ENCODE measurements at places on chromosomes 3 and 15.

GRCh38 chr3:51403675-51404074, 12.6 kb downstream of the RBM15B start:
- DNase-seq: no peak

- DNase-seq: no peak
Measured at GRCh38 chr3:33461097-33461496, 20.9 kb upstream of the UBP1 start.

- no peak for DNase-seq
Measured at GRCh38 chr3:194312186-194312742, 38.9 kb downstream of the CPN2 start.

GRCh38 chr3:134791992-134792391, 3.1 kb upstream of the EPHB1 start:
- DNase-seq: no peak

- no peak for DNase-seq
Measured at GRCh38 chr3:11188231-11188630, 33.9 kb downstream of the HRH1 start.

DNA sequence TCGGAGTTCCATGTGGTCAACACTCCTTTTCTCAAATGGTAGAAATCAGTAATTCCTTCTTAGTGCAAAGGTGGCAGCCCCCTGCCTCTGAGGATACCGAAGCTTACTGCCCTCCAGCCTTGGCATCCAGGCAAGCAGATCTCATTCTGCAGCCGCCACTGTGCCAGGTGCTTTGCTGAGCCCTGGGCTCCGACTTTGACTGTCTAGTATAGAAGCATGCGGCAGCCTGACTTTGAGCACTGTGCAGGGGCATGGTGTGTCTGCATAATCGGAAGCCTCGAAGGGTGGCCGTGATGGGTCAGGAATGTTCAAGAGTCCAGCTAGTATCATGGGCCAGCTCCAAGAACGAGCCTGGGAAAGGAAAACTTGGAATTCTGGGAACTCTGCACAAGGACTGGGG, 39.7 kb downstream of the ABTB1 start:
- DNase-seq: no peak

GRCh38 chr3:47404955-47405790, 24.4 kb downstream of the PTPN23 start:
- no peak for DNase-seq

GRCh38 chr15:30878515-30878914, 25.2 kb upstream of the FAN1 start:
- no peak for DNase-seq

- peak; percentile 8 for DNase-seq
Measured at GRCh38 chr15:60932051-60932915, 296.8 kb downstream of the RORA start.

- DNase-seq: no peak
Measured at GRCh38 chr3:71219744-71220638, 363.5 kb downstream of the FOXP1 start.

GRCh38 chr3:178439504-178439903, 96.7 kb upstream of the KCNMB2 start:
- DNase-seq: no peak

- no peak for DNase-seq
Measured at GRCh38 chr3:196962108-196962929, 6.3 kb downstream of the PIGZ start.

DNA sequence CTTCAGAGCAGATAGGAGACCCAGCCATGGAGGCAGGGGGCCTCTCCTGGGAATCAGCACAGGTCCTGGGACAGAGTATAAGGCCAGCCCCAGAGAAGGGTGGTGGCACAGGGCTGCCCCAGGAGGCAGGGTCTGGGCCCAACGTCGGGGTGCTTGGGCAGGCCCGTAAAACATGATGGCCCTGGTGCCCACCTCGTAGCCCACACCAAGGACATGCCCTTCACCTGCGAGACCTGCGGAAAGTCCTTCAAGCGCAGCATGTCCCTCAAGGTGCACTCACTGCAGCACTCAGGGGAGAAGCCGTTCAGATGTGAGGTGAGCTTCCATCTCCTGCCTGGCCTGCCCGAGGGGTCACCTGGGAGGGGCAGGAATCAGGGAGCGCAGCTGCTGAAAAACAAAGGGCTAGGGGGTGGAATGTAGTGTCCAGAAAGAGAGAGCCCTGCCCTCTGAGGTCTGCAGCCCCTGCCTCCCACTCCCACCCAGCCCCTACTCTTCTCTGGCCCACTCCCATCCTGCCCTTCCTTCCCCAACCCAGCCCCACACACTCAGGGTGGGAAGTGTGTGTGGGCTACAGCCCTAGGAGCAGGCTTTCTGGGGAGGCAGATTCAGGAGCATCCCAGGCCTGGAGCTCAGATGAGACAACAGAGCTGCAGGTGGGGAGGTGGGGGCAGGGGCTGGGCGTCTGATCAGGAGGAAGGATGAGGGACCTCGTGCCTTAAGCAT, 9.5 kb downstream of the ZBTB47 start:
- DNase-seq: no peak

DNA sequence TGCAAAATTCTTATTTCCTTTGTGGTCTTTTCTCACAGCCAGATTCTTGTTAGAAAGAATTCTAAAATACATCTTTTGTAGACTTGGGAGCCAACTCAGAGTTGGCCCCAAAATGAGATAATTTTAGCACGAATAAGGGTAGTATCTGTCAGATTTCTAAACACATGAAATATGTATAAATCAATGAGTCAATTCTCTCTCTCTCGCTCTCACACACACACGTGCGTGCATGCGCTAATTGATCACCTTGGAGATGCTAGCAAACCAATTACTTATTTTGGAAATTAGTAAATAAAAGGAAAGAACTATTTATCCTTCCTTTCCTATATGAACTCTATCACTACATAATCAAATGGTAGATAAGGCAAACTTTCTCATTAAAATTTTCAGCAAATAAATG, 32.9 kb upstream of the PIK3R4 start:
- no peak for DNase-seq

DNA sequence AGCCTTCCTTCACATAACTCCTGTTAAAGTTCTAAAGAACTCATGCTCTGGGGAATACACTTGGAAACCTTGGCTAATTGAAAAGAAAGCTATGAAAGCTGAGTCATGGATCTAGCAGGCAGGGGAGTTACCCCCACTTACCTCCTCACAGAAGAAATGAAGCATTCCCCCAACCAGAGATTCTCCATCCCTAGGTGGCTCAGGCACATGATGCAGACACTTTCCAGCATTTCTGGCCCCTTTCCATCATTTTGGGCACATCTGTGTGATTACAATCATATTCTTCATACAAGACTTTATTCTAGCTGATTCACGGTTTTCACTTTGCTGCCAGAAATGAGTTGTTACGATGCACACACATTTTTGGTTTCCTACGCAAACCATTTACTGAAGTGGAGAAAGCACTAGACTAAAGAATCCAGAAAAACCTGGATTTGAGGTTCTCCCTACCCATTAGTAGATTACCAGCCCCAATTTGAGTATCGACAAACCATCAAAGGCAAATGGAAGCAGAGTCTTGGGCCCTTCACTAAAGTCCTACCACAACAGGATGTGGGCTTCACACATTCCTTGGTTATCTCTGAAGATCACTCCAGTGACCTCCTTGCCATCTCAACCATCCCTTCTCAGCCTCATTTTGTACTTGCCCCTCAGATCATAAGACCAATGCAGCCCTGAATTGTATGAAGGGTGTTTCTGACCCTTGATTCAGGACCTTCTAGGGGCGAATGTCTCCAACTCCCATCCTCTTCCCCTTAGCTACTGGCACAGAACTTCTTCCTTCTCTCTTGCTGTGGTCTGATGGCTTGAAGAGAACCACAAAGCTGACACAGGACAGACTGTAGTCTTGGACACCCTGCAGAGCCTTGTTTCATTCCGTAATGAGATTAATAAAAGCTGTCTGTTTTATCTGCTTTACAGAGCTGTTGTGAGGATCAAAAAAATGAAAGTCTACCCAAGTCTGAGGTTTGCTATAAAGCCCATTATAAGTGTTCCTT, 42.5 kb upstream of the SNRK start:
- no peak for DNase-seq

DNA sequence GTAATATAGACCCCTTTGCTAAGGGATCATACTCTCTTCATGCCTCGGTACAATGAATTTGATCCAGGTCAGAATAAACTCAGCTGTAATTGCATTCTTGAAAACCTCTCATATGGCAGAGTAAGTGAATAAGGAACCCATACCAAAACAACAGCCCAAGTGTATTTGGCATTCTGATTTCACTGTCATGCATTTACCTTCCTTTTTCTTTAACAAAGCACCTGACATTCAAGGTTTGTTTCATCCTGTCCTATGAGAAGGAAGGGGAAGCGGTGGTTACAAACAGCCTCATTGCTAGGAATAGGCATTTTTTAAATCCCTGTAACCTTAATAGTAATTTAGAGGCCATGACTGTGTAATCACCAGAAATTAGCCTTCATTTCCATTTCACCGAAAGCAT, 97.1 kb downstream of the LSAMP start:
- DNase-seq: no peak

DNA sequence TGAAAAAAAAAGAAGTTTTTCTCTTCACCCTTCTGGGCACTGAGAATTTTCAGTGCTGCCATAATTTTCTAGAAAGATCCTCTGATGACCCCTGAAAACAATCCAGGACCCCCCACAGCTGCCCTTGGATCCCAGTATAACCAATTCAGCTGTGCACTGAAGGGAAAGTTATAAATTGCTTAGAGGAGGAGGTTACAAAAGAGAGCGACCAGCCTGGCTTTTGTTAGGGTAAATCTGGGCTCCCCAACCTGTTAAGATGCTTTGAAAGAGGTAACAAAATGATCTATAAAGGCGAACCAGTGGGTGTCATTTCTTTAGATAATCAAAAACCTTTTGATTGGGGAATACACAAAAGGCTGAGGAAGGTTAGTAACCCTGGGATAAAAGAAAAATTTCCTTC, 407.9 kb upstream of the ATP11B start:
- DNase-seq: no peak

GRCh38 chr3:126834596-126835471, 130.8 kb downstream of the CHCHD6 start:
- no peak for DNase-seq

GRCh38 chr3:50609763-50610085, 1.9 kb downstream of the CISH start:
- no peak for DNase-seq

GRCh38 chr15:65204931-65205660, 6.2 kb downstream of the CILP start:
- DNase-seq: no peak

- DNase-seq: no peak
Measured at GRCh38 chr3:88141458-88142083, 8.2 kb upstream of the C3orf38 start.

DNA sequence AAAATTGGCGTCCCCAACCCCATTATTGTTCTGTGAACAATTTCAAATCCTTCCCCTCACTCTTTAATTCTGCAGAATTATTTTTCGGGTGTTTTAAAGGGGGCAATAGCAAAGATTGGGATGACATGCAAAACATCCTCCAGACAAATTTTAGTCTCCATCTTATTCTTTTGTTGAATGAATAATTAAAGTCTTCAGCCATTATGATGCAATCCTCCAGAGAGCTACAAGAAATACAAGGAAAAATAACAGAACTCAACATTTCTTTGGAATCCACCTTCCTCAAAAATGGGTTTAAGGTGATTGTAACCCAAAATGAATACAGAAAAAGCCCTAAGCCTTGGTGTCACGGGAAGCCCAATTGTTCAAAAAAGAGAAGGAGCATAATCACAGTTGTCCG, 49.9 kb downstream of the FOXP1 start:
- DNase-seq: no peak

DNA sequence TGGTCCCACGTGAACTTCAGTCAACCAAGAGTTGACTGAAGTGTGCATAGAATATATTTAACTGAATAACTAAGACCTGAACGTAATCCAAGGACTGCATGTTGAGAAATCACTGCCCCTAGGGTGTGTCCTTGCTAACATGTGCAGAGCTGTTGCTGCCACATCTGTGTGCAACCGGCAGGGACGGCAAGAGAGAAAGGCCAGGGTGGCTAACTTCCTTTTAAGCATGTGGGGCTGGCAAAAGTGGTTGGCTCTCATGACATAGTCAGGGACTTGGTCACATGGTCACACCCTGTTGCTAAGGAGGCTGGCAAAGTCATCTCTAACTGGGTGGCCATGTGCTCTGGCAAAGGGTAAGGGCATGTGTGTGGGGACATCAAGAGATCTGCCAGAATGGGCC, 52.4 kb downstream of the GASK1A start:
- no peak for DNase-seq

DNA sequence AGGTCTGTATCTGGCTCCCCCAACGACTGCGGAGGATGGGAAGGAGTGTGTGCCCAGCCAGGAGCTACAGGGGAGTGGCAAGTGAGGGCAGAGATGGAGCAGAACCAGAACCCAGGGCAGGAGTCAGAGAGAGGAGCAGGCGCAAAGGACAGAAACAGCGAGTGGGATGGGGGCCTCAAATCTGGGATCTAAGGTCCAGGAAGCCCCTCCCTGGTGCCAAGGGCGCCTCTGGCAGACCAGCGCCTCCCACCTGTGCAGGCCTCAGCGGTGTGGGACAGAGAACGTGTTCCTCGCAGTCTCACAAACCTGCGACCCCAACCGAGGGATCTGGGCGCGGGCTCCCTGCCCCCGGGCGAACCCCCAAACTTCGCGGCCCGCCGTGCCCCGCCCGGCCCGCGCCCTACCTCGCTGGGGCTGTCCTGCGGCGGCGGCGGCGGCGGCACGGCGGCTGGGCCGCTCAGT, 301 bp downstream of the PCBP4 start:
- no peak for DNase-seq

DNA sequence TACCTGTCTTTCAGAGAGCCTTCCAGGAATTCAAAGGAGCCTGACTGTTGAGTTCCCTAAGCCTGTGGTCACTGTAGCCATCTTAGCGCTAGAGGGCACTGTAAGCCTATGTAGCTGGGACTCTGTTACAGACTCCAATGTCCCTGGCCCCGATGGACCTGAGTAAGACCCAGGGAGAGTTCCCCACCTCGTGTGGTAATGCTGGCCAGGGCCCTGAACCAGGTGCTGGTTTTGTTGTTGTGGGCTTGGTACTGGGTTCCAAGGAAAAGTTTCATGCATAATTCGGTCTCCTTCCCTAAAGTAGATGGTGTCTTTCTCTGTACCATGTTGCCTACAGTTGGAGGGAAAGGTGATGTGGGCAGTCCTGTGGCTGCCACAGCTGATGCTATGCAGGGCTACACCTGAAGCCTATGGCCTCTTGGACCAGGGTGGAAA, 32.4 kb downstream of the CDAN1 start:
- peak; percentile 8 for DNase-seq

DNA sequence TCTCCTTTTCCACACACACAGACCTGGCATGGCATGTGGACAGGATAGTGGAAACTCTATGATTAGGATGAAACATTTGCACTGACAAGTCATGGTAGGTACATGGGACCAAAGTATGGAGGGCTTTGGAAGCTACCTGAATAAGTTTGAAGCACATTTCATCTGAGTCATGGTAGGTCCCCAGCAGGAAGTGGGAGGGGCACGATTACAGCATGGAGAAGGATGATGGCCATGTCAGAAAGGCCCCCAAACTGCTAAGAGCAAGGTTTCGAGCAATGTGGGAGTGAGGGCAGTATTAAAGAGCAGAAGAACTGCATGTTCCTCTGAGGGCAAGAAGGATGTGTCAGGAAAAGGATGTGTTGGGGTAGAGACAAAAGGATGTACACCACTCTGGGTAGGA, 51.5 kb upstream of the CSTA start:
- DNase-seq: no peak

GRCh38 chr3:49358217-49358883, at the start of gene GPX1:
TSS of gene GPX1 (minus strand) at chr3:49358353. CDS start at chr3:49358278, 75 bp downstream.
- peak; percentile 58 for DNase-seq

- DNase-seq: no peak
Measured at GRCh38 chr3:185330644-185331043, 32.3 kb upstream of the MAP3K13 start.

All from stimulated activated CD8-positive, alpha-beta memory T cell treated with anti-CD3 and anti-CD28 coated beads, Interleukin-12 subunit alpha, Interleukin-12 subunit beta, amount 100 ng/mL, for 4 hours (primary cell).